B cell (primary cell): ENCODE measurements at places on chromosomes 12 and 14.
A peak's percentile ranks its signal among the peaks of the same experiment; 100 is the strongest.

DNA sequence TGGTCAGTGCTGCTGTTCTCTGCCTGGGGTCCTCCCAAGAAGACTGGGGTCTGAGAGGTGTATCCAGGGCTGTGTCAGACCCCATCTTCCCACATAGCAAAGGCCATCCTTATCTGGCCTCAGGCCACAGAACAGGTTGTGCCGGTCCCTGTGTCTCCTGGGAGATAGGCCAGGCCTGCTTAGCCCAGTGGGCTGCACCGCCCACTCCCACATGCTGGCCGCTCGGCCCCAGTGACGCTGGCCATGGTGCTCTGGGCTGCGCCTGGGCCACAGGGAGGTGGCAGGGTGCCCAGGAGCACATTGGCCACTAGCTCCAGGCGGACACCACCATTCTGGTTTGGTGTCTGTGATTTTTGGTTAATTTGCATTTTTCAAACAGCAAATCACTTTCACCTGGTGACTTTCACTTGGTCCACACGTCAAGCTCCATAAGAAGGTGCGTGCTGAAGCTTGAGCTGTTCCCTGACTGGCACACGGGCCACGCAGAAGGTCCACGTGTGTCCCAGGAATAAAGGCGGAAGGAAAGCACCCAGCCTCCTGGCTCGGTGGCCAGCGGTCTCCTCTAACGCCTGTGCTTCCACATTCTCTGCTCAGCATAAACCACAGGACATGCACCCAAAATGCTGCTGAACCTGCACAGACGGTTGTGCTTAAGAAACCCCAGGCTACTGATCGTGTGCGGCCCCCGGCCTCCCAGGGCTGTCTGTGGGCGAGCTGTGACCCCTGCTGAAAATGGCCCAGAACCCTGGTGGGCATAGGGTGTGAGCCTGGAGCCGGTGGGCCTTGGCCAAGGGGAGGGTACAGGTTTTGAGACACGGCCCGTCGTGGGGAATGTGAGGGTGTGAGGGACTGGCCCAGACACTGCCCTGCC is 4.6 kb downstream of the FBRSL1 start:
- no peak for DNase-seq

DNA sequence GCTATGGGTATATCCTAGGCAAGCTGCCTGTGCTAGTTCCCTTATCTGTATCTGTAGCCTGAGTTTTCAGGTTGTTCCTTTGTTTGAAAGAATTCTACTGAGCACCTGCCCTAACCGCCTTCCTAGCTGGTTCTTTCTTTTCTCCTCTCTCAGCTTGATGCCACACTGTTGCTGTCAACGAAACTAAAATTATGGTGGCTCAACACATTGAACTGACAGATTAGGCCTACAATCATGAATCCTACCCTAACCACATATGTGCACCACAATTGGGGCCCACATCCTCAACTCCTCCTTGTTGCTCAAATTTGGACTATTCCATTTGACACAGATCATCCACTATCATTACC is 36.2 kb upstream of the RESF1 start:
- no peak for DNase-seq

GRCh38 chr12:18402872-18403611 is 141.7 kb downstream of the PIK3C2G start:
- no peak for DNase-seq

GRCh38 chr12:90999527-90999926 is 5.2 kb downstream of the EPYC start:
- DNase-seq = no peak

GRCh38 chr14:102304611-102305506 is at the start of gene MOK:
Gene MOK (minus strand): TSS chr14:102305164. CDS start chr14:102304968, 196 bp downstream.
- DNase-seq = peak; percentile 98

- no peak for DNase-seq
Observed at GRCh38 chr14:56514663-56515371, 64.8 kb upstream of the TMEM260 start.

DNA sequence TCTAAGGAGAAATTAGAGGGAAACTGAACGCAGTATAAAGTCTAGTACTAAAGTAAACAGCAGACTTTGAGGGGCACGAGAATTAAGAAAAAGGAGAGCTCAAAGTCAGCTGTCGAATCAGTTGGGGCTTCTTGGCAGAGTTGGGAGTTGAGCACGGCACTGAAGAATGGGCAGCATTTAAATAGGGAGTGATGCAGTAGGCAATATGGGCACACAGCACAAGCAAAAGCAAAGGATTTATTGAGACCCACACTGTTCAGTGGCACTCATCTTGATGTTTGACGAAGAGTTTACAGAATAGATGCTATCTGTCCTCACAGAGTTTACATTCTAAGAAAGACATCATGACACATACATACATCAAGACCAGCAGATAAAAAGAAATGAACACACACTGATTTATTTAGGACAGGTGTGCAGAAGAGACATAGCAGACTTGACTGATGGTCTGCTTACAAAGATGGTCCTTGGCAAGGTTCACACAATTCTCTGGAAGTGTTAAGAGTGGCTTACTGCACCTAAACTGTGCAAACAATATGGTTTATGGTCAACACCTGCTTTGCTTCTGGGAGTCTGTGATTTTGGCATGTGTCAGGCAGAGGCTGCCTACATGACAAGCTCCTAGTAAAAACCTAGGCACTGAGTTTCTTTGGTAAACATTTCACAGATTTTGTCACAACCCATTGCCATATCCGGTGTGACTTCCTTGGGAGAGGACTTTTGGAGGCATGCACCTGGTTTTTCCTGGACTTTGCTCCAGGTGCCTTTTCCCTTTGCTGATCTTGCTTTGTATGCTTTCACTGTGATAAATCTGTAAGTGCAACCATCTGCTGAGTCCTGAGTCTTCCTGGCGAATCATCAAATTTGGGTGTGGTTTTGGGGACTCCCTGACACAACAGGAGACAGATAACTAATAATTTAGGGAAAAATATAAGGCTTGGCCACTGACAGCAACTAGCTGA is 26.3 kb downstream of the ALKBH1 start:
- no peak for DNase-seq

DNA sequence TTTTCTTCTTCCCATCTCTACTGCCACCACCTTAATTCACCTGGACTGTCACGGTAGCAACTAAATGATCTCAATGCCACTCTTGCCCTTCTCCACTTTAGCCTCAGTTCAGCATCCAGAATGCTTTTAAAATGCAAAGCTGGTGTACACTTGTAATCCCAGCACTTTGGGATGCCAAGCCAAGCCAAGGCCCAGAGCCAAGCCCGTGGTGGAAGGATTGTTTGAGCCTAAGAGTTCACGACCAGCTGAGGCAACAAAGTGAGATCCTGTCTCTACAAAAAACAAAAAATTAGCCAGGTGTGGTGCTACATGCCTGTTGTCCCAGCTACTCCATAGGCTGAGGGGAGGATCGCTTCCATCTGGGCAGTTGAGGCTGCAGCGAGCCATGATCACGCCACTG is 5.9 kb downstream of the CIPC start:
- DNase-seq = no peak

DNA sequence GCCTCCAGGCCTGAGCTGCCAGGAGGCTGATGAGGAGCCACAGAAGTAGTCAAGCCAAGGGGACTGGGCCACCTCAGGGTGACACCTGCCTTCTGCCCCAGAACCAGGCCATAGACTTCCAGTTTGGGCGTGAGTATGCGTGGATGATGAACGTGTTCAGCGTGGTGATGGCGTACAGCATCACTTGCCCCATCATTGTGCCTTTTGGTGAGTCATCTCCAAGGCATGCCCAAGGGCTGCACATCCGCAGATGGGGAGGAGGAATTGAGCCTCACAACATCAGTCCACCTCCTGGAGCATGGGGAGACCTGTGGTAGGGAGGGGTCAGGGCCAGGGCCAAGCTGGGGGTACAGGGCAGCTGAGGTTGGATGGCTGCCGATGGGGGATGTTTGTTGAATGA is 22.3 kb downstream of the NGB start:
- DNase-seq = no peak

GRCh38 chr12:125860672-125861288 is 795.5 kb downstream of the AACS start:
- no peak for DNase-seq

DNA sequence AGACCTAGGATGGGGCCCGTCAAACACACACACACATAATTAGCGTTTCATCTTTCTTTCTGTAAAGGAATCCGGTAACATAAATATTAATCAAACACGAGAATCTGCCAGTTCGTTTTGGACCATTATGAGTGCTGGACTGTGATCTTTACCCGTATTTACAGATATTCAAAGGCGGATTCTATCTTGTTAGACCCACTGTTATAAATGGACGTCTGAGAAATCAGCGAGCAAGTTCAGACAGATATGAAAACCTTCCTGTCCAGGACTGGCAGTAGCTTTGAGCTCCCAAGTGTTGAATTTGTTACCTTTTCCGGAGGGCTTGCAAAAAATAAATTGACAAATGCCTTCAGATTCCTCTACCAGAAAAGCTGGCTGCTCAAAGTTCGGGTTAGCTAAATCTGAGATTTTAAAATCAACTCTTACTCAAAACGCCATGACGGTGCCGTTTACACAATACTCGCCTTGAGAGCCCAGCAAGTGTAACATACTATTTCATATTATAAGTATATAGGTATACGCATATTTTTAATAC is 27.6 kb downstream of the BCL11B start:
- no peak for DNase-seq

DNA sequence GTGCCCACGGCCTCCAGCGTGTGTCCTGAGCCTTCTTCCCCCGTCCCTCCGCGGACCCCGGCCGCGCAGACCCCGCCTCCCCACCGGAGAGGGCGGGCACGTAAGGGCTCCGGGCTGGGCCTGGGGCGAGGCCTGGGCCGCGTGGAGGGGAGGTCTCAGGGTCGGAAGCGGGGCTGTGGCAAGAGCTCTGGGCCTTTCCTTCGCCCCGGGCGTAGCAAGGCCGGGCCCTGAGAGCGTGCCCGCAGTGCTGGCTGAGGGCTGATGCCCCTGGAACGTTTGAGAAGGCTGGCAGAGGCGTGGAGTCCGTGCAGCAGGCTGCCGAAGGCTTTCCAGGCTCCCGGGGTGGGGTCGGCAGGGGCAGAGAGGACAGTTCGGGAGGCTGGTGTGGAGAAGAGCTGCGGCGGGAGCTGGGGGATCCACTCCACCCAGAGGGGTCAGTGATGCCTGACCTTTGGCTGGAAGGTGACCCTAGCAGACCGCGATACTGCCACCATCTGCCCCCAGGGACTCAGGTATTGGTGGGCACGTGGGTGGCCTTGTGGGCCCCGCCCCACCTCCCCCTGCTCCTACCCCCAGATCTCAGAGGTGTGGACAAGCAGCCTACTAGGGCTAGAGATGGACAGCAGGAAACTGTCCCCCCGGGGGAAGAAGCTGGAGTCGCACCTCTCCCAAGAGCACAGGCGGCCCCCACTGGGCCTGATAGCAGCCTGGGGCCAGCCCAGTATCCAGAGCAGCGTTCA is 558 bp downstream of the TEX22 start:
- no peak for DNase-seq

GRCh38 chr14:73810478-73811163 is 41.0 kb upstream of the PTGR2 start:
- no peak for DNase-seq

- no peak for DNase-seq
Observed at GRCh38 chr12:69331909-69332684, 16.1 kb upstream of the LYZ start.
